GM23248 (cell line): ENCODE measurements at places on chromosomes 2 and 18. TPM values are rescaled to one million over a fixed set of nuclear protein-coding genes. Genes with fewer than 3 reads are reported as not detected.

Gene CTDP1
- 6.7 and 7.6 TPM in 2 replicates for polyA plus RNA-seq

Gene C2orf72
- polyA plus RNA-seq: not detected in 2 replicates

Gene CRYGD
- polyA plus RNA-seq: not detected in 2 replicates

Gene C2orf15
- polyA plus RNA-seq: not detected in 2 replicates

GRCh38 chr2:234111523-234111922 lies 61.0 kb downstream of the SPP2 start:
- no peaks in the 10 kb centered on the region for H3K36me3 ChIP-seq
- peaks cover 13% of the 10 kb centered on the region for H3K4me1 ChIP-seq
- peak; percentile 92 for DNase-seq
- H3K27me3 ChIP-seq: no peaks in the 10 kb centered on the region
- H3K4me3 ChIP-seq: no peak overlapping the region
- H3K27ac ChIP-seq: peak overlapping the region; percentile 25; the same call in 1 of the 2 replicates

Gene M1AP
- polyA plus RNA-seq: 0.13 and 0.18 TPM in 2 replicates

DNA sequence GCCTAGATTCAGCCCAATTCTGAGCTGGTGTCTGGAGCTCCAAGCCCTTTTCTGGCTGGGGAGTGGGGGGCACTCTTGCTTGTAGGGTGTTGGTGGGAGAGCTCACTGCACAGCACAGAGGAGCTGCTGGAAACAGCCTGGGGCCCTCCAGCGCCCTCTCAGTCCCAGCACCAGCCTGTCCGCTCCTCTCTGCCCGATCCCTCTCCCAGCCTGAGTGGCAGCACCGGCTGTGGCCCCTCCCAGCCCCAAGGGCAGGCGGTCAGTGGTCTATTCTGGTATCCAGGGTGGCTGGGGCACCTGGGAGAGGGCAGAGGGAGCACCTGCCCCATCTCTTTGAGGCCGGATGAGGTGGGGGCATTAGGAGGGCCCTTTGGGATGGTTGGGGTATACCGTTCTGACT lies 13.2 kb upstream of the DES start:
- H3K27ac ChIP-seq: no peak overlapping the region
- peaks cover 22% of the 10 kb centered on the region for H3K4me1 ChIP-seq
- DNase-seq: no peak
- H3K27me3 ChIP-seq: no peaks in the 10 kb centered on the region
- no peaks in the 10 kb centered on the region for H3K36me3 ChIP-seq

GRCh38 chr2:234593636-234594035 lies 96.8 kb upstream of the ARL4C start:
- H3K27me3 ChIP-seq: no peaks in the 10 kb centered on the region
- H3K4me1 ChIP-seq: no peaks in the 10 kb centered on the region; the same call in 1 of the 2 replicates
- H3K27ac ChIP-seq: no peak overlapping the region
- no peaks in the 10 kb centered on the region for H3K36me3 ChIP-seq
- DNase-seq: no peak

Gene MALL
- polyA plus RNA-seq: 61.6 and 68.5 TPM in 2 replicates

Gene LMAN2L
- 22.3 and 25.5 TPM in 2 replicates for polyA plus RNA-seq

- no peak overlapping the region for H3K4me3 ChIP-seq
- DNase-seq: no peak
- H3K27ac ChIP-seq: no peak overlapping the region
- H3K36me3 ChIP-seq: no peaks in the 10 kb centered on the region
- H3K4me1 ChIP-seq: peaks cover 30% of the 10 kb centered on the region
These were observed 138.7 kb upstream of the RBMS1 start for GRCh38 chr2:160632084-160632975.

Gene REL
- polyA plus RNA-seq: 1.5 and 2.3 TPM in 2 replicates

Gene OR6B2
- not detected in 2 replicates for polyA plus RNA-seq

DNA sequence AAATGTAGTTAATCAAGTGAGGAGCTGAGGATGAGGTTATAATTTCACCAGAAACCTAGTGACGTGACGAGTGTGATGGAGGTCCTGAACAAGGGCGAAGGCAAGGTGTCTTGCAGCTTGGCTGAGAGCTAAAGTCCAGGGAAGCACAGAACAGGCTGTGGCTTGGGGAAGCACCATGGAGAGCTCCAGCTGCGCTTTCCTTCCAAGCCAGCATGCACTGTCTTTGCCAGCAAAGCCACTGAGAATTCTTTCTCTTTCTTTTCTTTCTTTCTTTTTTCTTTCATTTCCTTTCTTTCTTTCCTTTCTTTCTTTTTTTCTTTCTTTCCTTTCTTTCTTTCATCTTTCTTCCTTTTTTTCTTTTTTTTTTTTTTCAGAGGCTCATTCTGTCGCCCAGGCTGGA lies 239.3 kb downstream of the FBXO15 start:
- H3K4me3 ChIP-seq: no peak overlapping the region
- no peaks in the 10 kb centered on the region for H3K36me3 ChIP-seq
- peak; percentile 65 for DNase-seq
- no peaks in the 10 kb centered on the region for H3K4me1 ChIP-seq

Gene HOXD9
- 5.7 and 7.2 TPM in 2 replicates for polyA plus RNA-seq

DNA sequence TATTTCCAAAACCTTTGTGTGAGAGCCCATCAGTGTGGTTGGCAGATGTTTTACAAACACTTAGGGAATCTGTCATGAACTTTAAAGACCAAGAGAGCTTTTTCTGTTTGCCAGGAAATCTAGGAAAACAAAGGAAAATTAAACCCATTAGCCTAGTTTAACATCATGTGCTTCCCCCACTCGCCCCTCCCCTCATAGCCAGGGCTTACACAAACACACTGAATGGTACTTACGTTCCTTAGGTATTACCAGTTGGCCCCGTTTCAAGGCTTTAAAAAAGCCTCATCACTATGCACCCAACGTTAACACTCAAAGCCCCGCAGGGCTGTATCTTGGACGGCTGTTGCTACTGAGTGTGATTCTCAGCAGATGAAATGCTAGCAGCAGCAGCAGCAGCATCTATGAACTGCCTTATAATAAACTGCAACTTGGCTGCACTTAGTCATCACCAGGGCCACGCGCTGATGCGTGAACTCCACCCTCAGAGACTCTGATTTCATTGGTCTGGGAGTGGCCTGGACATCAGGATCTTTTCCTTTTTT lies 20.1 kb upstream of the TTC39C start:
- H3K4me1 ChIP-seq: 0 out of 2 replicates have a peak, but pooled peaks cover 11% of the 10 kb centered on the region
- DNase-seq: peak; percentile 87
- H3K4me3 ChIP-seq: 0 out of 2 replicates have a peak overlapping the region, but pooled peaks have one; percentile 10
- peak overlapping the region; percentile 3; the same call in 1 of the 2 replicates for H3K27ac ChIP-seq
- no peaks in the 10 kb centered on the region for H3K27me3 ChIP-seq

DNA sequence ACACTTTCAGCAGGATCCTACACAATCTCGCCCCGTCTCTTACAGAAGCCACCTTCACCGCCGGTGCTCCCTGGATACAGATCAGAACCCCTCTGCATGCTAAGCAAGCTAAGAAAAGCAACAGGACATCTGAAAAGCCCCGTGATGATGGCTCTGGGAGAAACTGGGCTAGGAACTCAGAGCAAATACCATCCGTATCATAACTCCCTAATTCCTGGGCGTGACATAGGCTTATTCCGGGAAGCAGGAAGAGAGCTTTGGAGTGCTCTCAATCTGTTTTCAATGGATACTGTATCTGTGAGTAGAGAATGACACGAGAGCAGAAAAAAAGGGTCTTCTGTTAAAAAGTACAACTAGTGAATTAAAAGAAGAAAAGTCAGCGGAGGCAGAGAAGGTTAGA lies 121.6 kb downstream of the SPP2 start:
- H3K27ac ChIP-seq: no peak overlapping the region
- no peak overlapping the region for H3K4me3 ChIP-seq
- H3K36me3 ChIP-seq: no peaks in the 10 kb centered on the region
- H3K4me1 ChIP-seq: no peaks in the 10 kb centered on the region

DNA sequence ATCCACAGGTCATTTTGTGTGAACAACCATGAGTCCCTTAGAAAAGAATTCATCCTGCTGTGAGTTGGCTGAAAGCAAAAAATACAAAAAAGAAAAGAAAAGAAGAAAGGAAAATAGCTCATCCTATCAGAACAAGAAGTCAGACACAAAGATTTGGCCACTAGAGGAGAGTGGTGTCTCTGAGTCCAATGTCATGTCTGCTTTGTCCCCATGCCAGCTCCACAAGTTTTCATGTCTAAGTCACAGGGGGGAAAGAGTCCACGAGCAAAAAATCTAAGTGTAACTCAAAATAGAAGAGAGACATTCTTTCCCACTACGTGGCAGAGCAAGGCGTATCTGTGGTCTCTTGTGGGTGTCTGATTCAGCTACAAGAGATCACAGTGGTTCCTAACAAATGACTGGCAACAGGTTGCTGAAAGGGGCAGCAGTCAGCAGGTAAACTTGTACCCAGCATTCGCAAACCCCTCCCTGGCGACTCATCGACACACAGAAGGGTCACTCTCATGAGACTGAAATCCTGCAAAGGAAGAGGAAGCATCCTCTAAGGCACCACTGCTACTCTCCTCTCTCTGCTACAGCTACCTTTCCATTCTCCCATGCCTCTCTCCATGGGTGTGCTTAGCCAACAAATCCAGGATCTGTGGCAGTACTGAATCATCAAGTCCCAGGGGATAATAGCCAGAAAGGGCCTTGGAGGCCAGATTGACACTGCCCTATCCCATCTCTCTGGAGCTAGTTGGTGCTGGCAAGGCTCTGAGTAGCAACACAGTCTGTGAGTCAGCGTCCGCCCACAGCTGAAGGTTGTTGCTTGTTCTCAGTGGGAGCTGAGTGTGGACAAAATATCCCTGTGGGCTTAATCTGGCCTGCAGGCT lies 123.0 kb upstream of the SLC39A10 start:
- H3K27ac ChIP-seq: peak overlapping the region; percentile 95
- peaks cover 47% of the 10 kb centered on the region for H3K4me1 ChIP-seq
- H3K36me3 ChIP-seq: no peaks in the 10 kb centered on the region
- peak overlapping the region; percentile 79 for H3K4me3 ChIP-seq

DNA sequence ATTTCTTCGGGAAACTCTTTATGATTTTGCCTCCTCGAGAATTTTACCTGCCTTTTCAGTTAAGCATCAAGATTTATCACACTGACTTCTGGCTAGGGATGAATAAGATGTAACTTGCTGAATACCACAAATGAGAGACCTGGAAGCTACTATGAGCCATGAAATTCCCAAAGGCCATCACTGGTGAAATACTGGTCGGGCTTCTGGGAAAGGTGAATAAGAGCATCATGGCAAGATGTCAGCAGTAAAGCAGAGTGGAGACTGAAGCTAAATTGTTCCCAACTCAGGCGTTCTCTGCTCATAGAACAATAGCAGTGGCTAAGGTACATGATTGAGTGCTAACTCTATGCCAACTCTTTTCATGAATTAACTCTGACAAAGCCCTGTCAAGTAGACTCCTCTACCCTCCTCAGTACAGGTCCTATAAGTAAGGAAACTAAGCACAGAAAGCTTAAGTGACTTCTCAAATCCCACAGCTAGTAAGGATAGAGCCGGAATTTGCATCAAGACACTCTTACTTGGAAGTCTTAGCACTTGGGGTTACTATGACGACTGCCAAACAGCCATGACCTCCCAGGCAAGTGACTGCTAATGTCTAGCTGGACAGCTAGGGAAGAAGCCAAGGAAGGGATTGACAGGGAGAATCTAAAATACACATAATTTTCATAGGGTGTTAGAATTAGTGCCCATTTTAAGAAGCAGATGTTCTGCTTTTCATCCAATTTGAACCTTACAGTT lies 22.7 kb upstream of the DSC3 start:
- H3K27ac ChIP-seq: no peak overlapping the region
- H3K36me3 ChIP-seq: no peaks in the 10 kb centered on the region
- H3K4me3 ChIP-seq: no peak overlapping the region
- no peaks in the 10 kb centered on the region for H3K27me3 ChIP-seq
- no peaks in the 10 kb centered on the region for H3K4me1 ChIP-seq
- DNase-seq: no peak

- no peaks in the 10 kb centered on the region for H3K36me3 ChIP-seq
- H3K27ac ChIP-seq: peak overlapping the region; percentile 98
- no peaks in the 10 kb centered on the region for H3K27me3 ChIP-seq
- no peak for DNase-seq
- peak overlapping the region; percentile 62 for H3K4me3 ChIP-seq
These were observed 60.8 kb upstream of the PGAP1 start for GRCh38 chr2:196987298-196987648.

DNA sequence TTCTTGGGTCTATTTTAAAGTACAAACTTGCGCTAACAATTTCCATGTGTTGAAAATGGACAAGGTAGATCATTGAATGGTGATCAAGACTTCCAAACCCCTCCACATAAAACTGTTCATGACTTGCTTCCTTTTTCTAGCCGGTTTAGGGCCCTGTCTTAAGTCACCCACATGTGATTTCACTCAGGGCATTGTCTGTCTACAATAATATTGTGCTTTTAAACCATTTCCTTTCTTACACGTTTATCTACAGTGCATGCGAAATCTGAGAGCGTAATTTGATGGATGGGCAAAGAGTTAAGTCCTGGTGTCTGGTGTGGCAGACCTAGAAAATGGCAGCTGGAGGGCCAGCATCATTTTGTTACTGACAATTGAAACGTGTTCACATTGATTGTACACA lies 2.0 kb upstream of the ZNF516 start:
- no peak for DNase-seq
- no peak overlapping the region for H3K4me3 ChIP-seq
- H3K27me3 ChIP-seq: no peaks in the 10 kb centered on the region

- no peaks in the 10 kb centered on the region for H3K4me1 ChIP-seq
- no peak for DNase-seq
- no peak overlapping the region for H3K4me3 ChIP-seq
- no peak overlapping the region for H3K27ac ChIP-seq
- H3K27me3 ChIP-seq: no peaks in the 10 kb centered on the region
- no peaks in the 10 kb centered on the region for H3K36me3 ChIP-seq
These were observed 183.1 kb upstream of the DDX18 start for GRCh38 chr2:117631152-117631945.

Gene CRACDL
- not detected in 2 replicates for polyA plus RNA-seq

Gene FSHR
- not detected in 2 replicates for polyA plus RNA-seq

- H3K27ac ChIP-seq: no peak overlapping the region
- peaks cover 11% of the 10 kb centered on the region for H3K4me1 ChIP-seq
- no peaks in the 10 kb centered on the region for H3K27me3 ChIP-seq
These were observed 42.6 kb downstream of the GALNT1 start for GRCh38 chr18:35624146-35624545.

DNA sequence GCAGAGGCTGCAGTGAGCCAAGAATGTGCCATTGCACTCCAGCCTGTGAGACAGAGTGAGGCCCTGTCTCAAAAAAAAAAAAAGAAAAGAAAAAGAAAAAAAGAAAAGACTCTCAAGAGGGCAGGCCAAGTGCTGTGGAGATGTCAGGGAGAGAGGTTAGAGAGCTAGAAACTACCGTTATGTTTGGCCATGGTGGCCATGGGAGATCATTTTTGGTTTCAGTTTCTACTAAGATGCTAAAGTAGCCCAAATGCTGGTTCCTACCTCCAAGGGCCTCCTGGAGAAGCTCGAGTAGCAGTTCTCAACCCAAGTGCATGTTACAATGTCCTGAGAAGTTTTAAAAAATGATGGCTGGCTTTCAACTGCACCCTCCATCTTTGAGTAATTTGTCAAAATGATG lies 47.4 kb upstream of the TCF4 start:
- no peaks in the 10 kb centered on the region for H3K27me3 ChIP-seq
- H3K36me3 ChIP-seq: no peaks in the 10 kb centered on the region
- peaks cover 16% of the 10 kb centered on the region for H3K4me1 ChIP-seq
- no peak overlapping the region for H3K27ac ChIP-seq
- peak; percentile 1 for DNase-seq
- no peak overlapping the region for H3K4me3 ChIP-seq

DNA sequence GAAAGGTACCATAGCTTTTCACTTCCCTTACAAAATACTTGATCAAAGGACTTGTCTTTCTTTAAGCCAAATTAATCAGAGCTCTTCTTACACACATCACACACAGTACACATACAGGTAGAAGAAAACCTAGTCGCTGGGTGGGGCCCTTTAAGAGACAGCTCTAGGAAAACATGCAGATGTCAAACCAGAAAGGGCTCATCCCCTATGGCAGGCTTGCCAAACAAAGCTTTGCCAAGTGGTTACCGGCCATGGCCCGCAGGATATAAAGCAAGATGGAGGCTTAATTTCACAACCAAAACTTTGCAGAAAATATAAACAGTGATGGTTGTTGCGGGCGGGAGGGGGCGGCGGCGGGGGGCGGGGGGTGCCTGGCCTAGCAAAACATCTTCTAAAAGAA lies 2156.0 kb upstream of the PIK3C3 start:
- H3K27me3 ChIP-seq: no peaks in the 10 kb centered on the region
- no peaks in the 10 kb centered on the region for H3K36me3 ChIP-seq

Gene LIMS4
- polyA plus RNA-seq: 1.8 and 2.0 TPM in 2 replicates
